ENCODE measurements at places on chromosomes 3 and 15.

GRCh38 chr3:33663042-33663441, 55.0 kb downstream of the CLASP2 start:
- no peak for DNase-seq

- peak; percentile 14 for DNase-seq
Observed at GRCh38 chr3:127473244-127474024, 117.1 kb downstream of the TPRA1 start.

DNA sequence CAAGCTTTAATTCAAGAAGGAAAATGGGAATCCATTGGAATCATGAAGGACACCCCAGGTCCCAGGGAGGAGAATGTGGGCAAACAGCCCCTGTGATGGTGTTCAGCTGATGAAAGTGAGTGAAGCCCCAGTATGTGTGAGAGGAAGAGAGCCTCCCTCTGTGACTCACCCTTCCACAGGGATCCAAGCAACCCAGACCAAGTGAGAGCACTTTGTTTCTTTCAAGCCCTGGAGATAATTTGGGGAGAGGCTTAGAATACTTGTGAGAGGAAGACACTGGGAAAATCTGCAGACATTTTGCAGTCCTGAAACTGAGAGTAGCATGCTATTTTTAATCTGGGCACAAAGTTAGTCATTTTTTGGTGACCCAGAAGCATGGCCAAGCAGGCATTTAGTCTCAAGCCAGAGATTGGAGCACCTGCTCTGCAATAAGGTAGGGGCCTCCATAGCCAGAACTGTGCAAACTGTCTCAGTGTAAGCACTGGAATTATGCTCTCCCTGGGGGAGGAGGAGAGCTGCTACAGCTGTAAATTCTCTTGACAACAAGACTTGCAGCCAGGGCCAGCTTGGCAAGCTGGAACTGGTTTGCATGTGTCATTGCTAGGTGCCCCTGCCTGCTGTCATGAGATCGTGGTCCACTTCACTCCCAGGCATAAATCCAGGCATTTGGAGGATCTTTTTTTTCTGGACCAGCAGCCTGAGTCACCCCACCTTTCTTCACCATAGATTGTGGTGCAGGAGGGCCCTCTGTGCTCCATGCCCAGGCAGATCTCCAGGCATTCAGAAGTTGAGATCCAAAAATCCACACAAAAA, 537.8 kb upstream of the DPPA4 start:
- no peak for DNase-seq

DNA sequence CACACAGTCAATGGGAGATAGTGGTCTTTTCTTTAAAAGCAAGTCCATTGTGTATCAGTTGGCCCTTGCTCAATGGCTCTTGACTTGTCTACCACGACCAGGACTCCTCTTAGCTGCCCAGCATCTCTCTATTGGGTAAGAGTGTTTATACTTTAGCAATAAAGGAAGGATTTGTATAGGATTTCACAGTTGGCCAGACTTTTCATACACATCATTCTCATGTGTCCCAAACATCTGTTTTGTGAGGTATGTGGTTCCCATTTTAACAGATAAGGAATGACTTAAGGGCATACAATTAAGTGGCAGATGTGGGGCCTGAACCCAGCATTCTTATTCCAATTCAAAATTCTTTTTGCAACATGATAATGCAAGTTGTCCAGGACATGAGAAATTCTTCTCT, 191.5 kb downstream of the CHST2 start:
- DNase-seq = no peak

GRCh38 chr3:98791341-98792325, 28.5 kb downstream of the ST3GAL6 start:
- DNase-seq = no peak

GRCh38 chr3:66819993-66820501, 178.1 kb upstream of the KBTBD8 start:
- no peak for DNase-seq

GRCh38 chr15:94206463-94207167, 24.7 kb upstream of the MCTP2 start:
- DNase-seq = no peak

- DNase-seq = no peak
Observed at GRCh38 chr3:72278349-72279067, 493.6 kb upstream of the PROK2 start.

- no peak for DNase-seq
Observed at GRCh38 chr15:84886211-84886983, 1.9 kb downstream of the SLC28A1 start.

DNA sequence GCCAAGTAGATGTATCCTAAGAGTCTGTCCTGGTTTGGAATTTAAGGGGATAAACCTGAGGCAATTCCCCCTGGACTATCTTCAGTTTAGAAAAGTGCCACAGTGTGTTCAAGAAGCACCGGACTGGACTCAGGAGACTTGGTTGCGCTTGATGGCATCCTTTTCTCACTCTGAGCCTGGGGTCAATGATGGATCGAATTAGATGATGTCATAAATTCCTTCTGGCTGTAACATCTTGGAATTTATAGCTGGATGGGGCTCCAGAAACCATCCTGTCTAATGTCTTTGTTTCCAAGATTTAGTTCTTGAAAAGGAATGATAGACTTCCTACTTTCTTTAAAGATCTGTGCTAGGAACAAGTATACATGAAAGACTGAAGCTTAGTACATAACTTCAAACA, 280.6 kb downstream of the LPP start:
- no peak for DNase-seq

DNA sequence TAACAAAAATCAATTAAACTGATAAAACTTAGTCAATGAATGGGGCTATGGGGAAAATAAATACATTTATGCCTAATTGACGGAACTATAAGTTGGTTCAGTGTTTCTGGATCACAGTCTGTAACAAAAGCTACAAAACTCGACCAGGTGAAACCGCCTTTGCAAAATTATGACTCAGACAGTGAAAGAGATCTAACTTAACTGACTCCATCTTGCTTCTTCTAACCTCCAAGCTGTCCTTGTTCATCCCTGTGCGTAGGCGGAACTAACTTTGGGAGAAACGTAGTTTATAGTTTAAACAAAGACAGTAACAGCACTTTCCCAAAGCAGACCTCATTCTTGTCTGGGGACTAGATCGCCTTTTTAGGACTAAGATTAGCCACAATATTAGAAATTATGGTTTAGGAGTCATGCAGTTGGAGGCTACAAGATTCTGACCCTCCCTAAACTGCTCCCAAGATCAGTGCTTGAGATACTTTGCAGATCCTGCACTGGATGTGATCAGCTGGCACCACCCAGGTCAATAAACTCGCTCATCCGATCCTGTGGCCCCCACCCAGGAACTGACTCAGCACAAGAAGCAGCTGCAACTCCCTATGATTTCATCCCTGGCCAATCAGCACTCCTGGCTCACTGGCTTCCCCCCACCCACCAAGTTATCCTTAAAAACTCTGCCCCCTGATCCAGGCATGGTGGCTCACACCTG, 7.2 kb upstream of the MFGE8 start:
- DNase-seq = no peak

- DNase-seq = no peak
Observed at GRCh38 chr15:72562878-72563277, 88.7 kb downstream of the ARIH1 start.

GRCh38 chr3:148882288-148882687, 17.2 kb downstream of the CPA3 start:
- DNase-seq = no peak

DNA sequence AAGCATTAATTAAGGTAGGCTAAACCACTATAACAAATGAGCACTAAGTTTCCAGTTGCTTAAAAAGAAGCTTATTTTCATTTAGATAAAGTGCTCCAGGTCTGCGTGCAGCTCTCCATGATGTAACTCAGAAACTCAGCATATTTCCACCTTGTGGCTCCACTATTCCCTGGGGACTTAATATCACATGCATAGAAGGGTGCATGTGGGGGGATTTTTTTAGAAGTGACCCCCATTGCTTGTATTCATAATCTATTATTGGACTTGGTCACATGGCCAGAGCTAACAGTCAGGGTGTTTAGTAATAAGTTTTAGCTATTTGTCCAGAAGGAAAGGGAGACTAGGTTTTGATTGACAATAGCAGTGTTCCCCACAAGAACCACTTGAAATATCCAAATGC, 86.8 kb downstream of the TMCO5A start:
- DNase-seq = no peak

DNA sequence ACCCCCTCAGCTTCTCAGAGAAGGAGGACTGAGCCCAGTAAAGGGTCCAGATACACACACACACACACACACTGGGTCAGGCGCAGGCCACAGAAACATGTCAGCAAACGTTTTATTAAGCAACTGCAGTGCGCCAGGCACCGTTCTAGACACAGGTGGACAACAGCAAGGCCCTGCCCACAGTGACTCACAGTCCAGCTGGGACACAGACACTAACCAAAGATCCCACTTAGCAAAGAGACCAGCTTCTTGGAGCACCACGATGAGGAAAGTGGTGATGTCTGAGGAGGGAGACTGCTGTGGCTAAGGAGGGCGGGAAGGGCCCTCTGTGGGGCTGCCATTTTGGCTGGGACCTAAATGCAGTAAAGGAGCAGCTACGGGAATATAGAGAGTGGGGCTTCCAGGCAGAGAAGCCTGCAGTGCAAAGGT, 2.8 kb upstream of the VILL start:
- no peak for DNase-seq

GRCh38 chr3:45182915-45183871, 37.0 kb upstream of the CDCP1 start:
- no peak for DNase-seq

DNA sequence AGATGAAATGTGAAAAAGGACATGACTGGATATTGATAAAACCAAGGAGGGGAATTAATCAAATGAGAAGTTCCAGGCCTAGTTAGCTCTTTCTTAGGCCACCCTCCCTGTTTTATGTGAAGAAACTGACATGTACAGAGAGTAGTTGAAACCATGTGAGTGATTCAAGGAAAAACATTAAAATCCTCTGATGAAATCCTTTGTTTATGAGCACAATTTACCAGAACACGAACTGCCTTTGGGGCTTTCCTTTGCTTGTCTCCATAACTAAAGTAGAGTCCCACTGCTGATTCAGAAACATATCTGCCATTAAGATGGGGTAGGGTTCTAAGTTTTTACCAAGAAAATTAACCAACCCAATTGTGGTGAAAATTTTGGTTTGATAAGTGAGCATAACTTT, 558.3 kb downstream of the NR2F2 start:
- DNase-seq = no peak

DNA sequence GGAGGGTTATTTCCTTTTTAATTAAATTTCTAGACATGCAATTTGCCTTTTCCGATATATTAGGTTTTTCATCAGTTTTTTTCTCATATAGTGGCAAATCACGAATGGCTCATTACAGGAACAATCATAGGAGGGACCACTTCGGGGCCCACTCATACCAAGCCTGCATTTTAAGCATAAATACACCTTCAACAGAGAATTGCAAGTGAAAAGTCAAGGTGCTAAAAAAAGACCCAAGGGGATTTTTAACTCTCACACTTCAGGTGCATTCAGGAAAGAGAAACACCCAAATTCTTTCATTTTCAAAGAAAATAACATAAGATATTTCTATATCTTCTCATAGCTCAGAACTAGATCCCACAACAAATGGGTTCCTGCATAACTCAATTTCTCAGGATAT, 979.6 kb upstream of the NR2F2 start:
- DNase-seq = no peak

GRCh38 chr3:127479449-127479848, 111.1 kb downstream of the TPRA1 start:
- DNase-seq = no peak

Data from NCI-H187 (cell line).